Activated CD8-positive, alpha-beta T cell treated with anti-CD3 and anti-CD28 coated beads, Interleukin-2, amount 10 ng/mL, durations not matched to agents 7 days and 5 days (primary cell): ENCODE measurements at places on chromosomes 1 and 21.
A peak's percentile ranks its signal among the peaks of the same experiment; 100 is the strongest.

DNA sequence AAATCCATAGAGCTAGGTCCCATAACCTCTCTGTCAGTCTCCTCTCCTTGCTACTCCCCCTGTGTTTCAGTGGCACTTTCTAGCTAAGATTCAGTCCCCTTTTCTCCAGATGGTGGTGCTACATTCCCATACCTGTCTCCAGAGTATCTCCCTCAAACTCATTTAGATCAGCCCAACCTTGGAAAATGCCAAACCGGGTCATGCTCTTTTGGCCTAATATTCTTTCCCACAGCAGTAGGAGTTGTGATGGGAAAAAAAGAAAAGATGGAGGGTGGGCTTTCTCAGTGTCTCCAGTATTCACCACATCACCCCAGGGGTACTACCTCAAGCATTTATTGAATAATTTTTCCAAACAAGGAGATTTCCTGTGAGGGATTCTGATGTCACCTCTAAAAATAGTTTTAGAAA is 3.2 kb upstream of the RXFP4 start:
- DNase-seq, result peak; percentile 63

DNA sequence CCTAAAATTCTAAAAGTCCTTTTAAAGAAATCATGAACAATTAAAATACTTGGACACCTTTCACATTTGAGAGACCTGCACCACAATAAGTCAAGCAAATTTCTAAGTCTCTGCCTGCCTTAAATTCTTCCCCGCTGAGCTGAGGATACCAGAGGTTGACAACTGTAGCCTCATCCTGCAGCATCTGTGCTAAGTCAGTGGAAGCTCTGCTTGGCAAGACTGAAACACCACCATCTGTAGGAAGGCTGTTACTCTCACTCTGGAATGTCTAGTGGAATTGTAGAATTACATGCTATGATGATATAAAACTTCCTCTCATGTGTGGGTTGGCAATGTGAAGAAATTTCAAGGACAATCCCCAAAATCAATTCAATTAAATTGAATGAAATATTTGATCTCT is 1756.5 kb downstream of the NCAM2 start:
- DNase-seq, result no peak

DNA sequence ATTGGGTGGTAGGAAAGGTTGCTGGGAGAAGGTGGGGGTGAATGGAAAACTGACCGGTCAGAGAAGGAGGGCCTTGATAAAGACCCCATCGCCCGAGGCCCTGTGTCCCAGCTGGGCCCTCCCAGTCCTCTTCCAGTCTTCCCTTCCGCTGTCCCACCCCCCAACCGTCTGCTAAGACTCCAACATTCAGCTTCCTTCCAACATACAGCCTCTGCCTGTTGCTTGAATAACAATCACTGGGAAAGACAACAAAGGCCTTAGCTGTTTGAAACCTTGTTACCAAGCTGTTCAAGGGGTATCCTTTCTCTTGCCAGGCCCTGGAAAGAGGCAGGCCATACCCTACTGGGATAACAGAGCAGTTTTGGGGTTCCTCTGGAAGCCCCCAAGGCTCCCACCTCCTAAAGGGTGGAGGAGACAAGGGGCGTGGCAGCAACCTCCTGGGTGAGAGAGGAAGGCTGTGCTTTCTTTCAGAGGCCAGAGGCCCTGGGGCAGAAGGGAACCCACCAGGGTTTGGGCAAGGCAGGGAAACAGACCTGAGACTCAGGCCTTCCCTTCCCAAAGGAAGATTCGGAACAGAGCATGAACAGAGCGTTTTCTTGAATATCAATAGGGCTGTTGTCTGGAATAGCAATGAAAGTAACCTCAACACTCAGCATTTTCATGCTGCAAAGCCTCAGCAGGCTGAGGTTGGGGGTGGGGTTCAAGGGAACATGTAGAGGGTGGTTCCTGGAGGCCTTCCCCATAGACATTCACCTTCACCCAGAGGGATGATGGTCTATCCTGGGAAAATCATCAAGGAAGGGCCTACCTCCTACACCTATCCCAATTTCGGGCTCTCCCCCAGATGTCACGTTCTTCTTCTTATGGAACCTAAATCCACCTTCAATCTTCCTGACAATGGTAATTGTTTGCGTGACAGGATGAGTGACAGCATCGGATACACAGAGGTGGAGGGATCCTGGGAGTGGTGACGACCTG is 4.1 kb downstream of the ETNK2 start:
- DNase-seq, result no peak

DNA sequence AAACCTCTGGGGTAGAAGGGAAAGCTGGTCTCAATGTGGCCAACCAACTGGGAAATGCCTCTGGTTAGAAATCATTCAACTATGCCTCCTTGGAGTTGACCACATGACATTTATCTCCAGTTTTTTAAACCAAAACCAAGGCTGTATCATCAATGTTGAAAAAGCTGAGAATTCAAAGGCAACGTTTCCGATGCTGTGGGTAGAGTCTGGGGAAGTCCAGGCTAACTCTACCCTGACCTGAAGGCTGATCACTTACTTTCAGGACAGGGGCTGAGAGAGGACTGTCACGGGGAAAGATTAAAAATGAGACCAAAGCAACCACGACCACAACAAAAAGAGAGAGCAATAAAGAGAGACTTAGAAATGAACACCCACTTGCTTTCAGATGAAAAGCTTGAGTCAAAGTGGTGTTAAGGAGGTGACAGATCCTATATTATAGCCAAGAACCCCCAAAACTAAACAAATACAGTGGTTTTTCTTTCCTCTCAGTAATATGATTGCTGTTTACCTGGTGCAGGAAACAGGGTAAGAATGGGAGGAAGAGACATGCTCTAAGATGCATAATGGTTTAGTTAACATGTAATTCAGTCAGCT is 90.8 kb upstream of the TNFSF4 start:
- DNase-seq, result peak; percentile 42

DNA sequence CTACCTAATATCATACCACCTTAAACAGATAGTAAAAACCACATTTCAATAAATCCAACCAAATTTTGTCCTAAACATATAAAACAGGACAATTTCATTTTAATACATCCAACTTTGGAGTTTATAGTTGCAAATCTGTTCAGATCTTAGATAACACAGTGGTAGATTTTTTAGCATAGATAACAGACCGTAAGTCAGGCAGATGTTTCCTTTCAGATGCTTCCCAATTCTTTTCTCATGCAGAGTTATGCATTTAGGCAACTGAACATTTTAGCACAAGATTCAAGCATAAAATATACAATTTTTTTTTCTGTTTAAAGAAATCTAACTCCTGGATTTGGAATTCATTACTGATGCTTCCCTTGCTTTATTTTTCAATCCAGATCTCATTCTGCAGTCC is 156.5 kb upstream of the ZNHIT6 start:
- no peak for DNase-seq

DNA sequence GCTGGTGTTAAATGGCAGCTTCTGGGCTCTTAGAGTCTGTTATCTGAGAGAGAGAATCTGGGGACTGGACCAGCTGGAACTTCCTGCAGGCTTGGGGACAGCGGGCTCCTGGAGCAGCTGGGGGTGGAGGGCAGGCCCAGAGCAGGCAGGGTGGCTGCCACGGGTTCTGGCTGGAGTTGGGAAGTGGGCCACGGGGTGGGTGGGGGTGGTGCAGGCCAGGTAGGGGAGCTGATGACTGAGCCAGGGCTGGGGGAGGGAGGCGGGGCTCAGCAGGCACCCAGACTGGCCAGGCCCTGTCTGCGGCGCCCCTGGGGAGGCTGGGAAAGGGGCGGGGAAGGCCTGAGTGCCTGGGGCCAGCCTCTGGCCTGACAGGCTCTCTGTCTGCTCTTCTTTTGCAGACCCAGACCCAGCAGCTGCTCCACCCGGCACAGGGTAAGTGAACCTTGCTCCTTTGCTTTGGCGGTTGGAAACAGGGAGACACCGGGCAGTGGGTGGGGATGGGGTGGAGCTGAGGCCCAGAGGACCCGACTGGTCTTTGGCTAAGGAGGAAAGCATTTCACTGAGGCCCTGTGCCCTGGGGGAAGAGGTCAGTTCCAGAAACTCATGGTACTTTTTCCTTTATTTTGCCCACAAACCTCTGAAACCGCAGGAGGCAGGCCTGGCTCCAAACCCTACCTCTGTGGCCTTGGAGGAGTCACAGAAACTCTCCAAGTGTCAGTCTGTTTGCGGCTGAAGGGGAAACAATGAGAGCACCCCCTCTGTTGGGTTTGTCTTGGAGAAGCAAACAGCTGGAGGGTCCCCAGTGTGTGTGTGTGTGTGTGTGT is 48.8 kb downstream of the ARHGEF10L start:
- DNase-seq, result no peak

DNA sequence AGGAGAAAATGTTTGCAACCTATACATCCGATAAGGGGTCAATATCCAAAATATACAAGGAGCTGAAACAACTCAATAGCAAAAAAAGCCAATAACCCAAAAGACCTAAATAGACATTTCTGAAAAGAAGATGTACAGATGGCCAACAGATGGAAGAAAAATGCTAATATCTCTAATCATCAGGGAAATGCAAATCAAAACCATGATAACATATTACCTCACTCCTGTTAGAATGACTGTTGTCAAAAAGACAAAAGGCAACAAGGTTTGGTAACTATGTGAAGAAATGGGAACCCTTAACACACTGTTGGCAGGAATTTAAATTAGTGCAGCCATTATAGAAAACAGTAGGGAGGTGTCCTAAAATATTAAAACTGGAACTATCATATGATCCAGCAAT is 74.7 kb downstream of the LEPR start:
- no peak for DNase-seq

DNA sequence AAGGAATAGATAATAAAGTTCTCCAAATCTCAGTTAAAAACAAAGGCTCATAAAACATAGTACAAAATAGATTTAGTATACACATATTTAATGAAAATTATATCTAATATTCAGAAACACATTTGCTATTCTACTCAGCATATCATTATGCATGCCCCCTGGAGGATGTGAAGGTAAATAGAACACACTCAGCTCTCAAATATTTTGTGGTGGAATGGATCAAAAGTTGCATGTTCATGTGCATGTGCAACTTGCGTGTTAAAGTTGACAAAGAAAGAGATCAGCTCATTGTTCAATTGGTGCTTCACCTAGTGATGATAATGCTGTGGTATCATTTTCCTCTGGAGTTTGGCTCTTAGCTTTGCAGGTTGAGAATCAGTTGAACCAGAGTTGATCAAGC is 4.9 kb upstream of the ZNF644 start:
- no peak for DNase-seq

DNA sequence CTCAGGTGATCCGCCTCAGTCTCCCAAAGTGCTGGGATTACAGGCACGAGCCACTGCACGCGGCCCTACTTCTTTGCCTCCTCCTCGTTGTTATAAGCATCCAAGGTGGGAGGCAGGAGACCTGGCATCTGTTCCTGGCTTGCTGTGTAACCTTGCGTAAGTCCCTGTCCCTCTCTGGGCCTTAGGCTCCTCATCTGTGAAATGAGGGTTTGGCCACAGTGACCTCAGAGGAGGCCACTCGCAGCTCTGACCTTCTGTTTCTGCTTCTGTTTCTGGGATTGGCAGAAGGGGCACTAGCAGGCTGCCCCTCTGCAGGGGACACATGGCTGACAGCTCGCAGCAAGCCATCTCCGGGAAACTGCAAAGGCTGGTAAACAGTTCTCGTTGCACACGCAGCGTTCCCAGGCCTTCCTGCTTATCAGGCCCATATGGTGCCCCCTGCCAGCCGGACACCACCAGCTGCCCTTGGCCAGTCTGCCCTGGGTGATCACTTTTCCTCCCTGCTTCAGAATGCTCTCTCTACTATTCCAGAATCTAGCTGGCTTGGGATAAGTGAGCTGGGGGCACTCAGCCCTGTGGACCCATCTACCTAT is 2.6 kb upstream of the LDLRAP1 start:
- DNase-seq, result no peak

GRCh38 chr1:180151508-180151907 is 3.2 kb upstream of the QSOX1 start:
- DNase-seq, result no peak

DNA sequence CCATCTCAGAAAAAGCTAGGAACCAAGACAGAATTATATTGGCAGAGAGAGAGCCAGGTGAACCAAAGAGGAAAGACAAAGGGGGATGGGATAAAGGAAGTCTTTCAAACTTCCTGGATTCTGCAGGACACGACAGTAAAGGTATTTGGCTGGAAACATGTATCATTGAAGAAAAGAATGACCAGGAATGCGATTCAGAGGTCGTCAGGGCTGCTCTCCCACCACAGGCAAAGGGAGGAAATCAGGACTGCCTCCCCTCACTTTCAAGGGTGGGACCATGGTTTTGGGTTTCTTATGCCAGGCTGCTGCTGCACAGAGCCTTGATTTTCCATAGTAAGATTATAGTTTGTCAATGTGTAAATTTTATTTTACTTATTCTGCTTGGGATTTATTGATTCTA is 848.8 kb downstream of the BRINP3 start:
- no peak for DNase-seq

DNA sequence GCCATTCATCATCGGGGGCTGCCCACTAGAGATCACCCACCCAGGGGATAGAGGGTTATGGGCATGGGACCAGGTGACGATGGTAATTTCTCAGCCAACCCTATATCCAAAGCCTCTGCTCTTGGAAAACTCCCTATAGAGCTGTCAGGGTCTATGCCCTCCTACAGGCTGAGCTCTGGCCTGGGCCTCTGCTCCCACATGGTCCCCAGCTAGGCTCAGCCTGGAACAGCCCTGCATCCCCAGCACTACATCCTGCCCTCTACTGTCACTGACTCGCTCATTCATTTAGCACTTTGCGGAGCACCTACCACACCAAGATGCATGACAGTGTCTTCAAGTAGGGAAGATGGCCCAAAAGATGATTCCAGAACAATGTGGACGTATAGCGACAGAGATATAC is 45.0 kb upstream of the EPS8L3 start:
- DNase-seq, result no peak

DNA sequence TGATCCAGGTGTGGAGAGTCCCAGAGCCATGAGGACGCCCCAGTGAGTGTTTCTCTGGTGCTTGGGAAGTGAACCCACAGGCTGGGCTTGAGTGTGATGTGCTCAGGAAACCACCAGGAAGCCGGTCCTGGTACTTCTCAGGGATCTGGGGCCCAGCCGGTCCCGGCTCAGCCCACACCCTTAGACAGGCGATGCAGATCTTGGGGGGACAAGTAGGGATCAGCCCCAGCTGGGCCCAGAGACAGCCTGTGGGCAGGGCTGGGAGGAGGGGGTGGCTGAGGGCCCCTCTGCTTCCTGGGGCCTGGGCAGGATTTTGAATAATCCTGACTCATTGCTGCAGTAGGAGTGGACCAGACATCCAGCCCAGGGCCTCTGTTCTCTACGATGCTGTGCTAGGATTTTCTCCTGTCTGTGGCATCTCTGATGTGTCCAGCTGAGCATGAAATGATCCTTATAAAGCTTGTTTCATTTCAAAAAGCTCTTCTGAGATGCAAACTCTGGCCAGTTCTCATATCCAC is 698.0 kb downstream of the PTPRU start:
- no peak for DNase-seq

DNA sequence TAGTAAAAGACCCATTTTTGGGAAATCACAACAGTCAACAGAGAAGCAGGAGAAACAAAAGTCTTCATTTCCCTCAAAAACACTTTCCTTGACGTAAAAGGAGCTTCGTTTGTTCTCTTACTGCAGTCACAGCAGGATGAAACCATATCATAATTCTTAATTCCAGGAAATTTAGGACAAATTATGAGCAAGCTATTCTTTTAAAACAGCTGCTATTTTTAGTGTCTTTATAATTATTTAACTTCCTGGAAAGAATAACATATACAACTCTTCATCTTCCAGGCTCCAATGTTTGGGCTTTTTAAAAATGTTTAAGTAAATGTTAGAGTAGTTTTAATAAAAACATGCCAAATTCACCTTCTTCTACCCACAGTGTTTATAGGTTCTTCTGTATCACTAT is 563.5 kb downstream of the LTN1 start:
- no peak for DNase-seq

GRCh38 chr1:244062156-244062725 is 11.2 kb downstream of the ZBTB18 start:
- DNase-seq, result no peak
